Sigmoid colon (tissue), 7 donors: ENCODE measurements at places on chromosomes 5 and 9. TPM values are rescaled to one million over a fixed set of nuclear protein-coding genes. Genes with fewer than 3 reads are reported as not detected.

The TMEM252 gene
- not detected for total RNA-seq

The CRB2 gene
- total RNA-seq, result not detected

- DNase-seq, result no peak
Measured at GRCh38 chr5:68224509-68225187, 9.1 kb downstream of the PIK3R1 start.

DNA sequence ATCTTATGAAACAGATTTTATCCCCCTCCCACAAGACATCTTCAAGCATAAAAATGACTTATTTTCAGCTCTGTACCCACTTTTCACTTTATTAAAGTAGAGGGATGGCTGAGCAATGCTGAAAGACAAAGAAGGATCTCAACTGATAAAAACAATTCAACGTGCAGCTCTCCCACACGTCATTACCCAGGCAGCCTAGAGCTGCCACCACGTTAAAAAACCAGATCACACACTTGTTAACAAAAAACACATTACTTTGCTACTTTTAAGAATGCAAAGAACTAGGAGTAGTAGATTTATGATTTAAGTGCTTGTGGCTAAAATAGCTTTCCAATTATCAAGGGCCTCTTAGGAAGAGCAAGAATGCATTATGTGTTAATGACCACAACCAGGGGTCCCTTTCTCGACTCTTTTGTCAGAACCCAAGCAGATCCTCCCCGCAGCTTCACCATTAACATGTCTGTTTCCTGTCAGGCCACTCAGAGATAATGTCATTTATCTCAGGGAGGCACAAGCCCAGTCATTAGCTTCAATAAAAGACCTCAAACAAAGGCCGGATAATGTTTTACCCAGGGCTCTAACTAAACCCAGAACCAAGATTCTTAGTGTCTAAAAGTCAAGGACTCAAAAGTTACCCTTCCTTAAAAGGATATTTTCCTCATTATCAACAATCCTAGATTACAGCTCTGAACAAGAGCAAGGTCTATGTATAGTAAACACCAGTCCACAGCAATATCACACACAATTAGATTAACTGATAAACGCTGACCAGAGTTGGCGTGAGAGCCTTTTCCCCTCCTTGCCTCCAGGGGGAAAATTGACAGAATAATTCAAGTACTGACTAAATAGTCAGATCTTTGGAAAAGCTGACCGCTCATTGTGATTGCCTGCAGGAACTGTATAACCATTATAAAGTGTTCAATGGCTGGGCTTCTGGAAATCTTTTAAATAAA, 7.5 kb downstream of the ZNF608 start:
- DNase-seq, result no peak

The SLC34A1 gene
- not detected for total RNA-seq

The CCDC171 gene
- 3.0 TPM for total RNA-seq

- DNase-seq, result no peak
Measured at GRCh38 chr9:17401858-17402257, 177.0 kb upstream of the SH3GL2 start.

The ANXA2R gene
- total RNA-seq, result 1.8 TPM

The SVEP1 gene
- total RNA-seq, result 43.5 TPM

DNA sequence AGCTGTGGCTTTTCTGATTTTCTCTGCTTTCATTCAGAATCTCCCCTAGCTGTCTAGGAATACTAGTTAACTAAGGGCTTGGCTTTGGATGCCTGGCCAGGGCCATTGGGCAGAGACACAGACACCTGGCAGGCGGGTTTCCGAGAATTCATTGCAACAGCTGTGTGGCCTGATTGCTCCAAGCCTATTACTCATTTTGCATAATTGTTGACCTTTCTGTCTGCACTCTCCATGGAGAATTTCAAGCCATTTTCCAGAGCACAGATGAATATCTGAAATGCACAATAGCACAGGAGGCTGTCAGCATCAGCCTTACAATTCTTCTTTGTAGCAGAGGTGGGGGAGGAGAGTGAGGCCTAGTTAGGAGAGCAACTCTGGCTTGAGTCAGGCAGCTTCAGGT, 310.5 kb downstream of the DMAC1 start:
- DNase-seq, result no peak

GRCh38 chr9:135827301-135827700, 80.0 kb downstream of the CAMSAP1 start:
- no peak for DNase-seq

DNA sequence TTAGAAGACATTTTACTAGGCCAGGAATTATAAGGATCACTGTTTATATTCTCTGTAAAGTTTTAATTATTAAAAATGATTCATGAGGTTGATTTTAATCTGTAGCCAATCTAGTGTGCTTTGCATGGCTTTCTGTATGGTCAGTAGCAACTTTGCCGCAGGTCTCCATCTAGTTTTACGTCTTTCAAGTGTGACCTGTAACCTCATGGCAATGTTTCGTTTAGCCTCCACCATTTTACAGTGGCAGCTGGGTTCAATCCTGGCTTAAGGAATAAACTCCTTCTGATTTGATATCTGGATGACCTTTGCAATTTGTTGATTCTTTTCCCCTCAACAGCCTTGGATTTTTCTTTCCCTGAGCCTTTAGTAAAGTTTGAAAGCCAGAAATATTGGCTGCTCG, 434.5 kb upstream of the CDH9 start:
- no peak for DNase-seq

The NFIL3 gene
- total RNA-seq, result 15.7 TPM

- no peak for DNase-seq
Measured at GRCh38 chr9:116383936-116384335, 230.3 kb downstream of the PAPPA start.

The PPP3R2 gene
- total RNA-seq, result not detected

GRCh38 chr5:171710451-171711024, 75.1 kb upstream of the SMIM23 start:
- no peak for DNase-seq

- no peak for DNase-seq
Measured at GRCh38 chr9:88266416-88266815, 121.8 kb upstream of the SPIN1 start.

The ITGA1 gene
- total RNA-seq, result 222 TPM

DNA sequence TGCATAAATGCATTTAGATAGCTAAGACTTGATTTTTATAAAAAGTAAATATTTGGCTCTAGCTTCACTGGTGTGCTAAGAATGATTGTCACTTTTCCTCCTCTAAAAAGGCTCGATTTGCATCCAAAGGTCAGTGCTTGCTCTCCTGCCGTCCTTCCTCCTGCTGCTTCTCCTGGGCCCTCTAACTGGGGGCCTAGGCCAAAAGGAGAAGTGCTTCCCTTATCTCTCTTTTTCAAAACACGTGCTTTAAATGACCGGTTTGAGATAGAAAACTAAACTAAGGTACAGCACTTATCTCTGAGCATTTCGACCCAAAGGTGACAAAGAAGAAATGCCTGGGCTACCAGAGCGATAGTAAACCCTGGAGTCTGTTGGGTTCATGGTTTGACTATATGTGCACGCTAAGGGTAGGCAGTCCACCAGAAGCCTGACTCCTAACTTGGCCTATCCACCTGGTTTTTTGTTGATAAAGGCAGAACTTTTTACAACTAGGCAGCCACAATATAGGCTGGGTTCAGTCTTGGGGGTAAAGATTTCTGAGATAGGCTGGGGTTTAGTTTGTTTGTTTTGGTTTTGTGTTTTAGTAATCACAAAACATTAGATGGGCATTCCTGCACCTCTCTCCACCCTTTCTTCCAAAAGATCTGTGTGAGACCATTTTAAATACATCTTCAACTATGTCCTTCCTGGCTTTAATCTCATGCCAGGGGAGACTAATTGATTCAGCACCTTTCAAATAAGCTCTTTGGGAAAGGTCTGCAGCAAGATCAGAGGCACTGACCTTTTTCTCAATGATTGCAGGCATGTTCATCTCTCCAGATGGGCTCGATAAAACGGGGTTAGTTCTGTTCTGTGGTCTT, 3.8 kb downstream of the NR2F1-AS1 start:
- DNase-seq, result no peak

- peak; percentile 84 for DNase-seq
Measured at GRCh38 chr5:150180241-150181026, 9.4 kb upstream of the SLC6A7 start.

GRCh38 chr9:1458503-1458902, 408.3 kb downstream of the DMRT2 start:
- DNase-seq, result no peak

- DNase-seq, result no peak
Measured at GRCh38 chr9:127248241-127248640, 16.3 kb upstream of the GARNL3 start.

- DNase-seq, result no peak
Measured at GRCh38 chr9:109861499-109861898, 81.5 kb downstream of the PALM2AKAP2 start.

The PCAT7 gene
- total RNA-seq, result not detected

GRCh38 chr5:146564007-146564762, 48.2 kb upstream of the GPR151 start:
- DNase-seq, result no peak

The ACSL6 gene
- total RNA-seq, result 0.16 TPM

- no peak for DNase-seq
Measured at GRCh38 chr5:122300374-122300773, 11.7 kb upstream of the SNCAIP start.

GRCh38 chr9:11257992-11258391, 645.2 kb upstream of the PTPRD start:
- no peak for DNase-seq

DNA sequence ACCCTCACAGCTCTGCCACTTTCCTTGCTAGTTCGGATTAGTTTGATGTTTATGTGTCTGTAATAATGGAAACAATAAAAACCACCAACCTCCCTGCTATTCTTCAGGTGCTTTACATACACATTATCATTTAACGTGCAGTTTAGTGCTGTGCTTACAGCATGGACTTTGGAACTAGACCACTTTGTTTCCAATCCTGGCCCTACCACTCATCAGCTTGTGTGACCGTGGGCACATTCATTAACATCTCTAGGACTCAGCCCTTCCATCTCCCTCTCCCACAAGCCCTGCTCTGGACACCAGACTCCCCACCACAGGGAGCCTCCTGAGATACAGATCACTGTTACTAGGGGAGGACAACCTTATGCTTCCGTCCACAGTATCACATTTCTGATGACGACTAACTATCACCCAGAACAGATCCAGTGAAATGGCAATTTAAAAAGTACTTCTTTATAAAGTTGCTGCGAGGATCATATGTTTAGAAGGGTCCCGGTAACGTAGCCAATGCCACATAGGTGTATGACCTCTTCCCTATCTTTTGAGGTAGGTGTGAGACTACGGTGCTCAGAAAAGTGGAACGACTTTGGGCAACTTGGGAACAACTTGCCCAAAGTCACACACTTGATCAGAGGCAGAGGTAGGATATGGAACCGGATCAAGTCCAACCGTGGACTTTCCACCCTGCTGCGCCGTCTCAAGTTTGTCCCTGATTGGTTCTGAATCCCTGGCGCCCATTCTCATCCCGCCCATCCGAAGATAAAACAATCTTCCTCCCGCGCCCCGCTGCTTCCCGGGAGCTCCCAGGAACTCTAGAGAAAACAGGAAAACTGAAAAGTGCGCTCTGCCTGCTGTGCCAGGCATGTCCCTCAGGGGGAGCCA, 132.4 kb upstream of the NIPBL start:
- DNase-seq, result peak; percentile 72

The C7 gene
- 651 TPM for total RNA-seq

DNA sequence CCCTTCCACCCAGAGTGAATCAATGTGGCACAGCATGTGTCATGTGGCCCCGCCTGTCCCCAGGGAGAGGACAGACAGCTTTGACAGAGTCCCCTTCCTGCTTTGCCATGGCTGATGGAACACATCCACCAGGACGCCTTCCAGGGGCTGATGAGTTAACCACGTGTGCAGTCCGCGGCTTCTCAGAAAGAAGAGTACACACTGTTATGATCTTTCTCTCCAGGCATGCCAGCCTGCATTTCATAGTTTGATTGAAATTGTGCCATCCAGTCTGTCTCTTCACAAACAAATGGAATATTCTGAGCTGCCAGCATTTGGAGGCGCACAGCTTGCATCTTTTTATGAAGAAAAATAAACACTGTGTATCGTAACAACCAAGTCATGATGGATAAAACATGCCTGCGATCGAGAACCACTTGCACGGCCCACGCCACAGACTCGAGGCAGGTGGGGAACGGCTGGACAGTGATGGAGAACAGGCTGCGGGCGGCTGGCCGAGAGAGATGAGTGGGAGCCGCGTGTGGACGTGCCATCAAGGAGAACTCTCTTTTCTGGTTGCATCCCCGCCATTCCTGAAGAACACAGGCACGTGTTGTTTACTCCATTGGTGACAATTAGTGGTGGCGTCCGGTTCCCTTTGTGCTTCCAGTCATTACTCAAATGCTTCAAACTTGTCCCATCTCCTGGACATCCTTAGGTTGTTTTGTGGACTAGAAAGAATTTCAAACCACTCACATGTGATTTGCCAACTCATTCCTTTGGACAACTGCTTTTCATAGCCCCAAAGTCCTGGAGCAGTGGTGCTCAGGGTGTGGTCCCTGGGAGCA, 220.2 kb downstream of the AGTPBP1 start:
- no peak for DNase-seq

GRCh38 chr5:43601454-43602260, 1.3 kb upstream of the NNT start:
- no peak for DNase-seq

DNA sequence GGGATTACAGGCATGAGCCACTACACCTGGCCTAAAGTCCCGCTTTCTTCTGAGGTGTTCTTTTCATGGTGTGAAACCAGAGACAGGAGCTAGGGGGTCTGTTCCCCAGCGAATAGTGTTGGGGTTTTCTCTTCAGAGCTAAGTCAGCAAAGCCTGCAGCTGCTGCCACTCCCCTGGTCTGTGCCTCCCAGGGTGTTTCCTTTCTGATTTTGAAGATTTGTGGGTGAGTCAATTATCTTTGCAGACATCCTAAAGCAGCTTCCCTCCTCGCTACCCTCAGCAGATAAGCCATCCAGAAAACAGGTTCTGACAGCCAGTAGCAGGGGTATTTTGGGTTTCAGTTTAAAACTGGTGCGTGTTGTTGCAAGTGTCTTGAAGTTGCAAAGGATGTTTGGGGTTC, 72.0 kb upstream of the IQGAP2 start:
- no peak for DNase-seq

DNA sequence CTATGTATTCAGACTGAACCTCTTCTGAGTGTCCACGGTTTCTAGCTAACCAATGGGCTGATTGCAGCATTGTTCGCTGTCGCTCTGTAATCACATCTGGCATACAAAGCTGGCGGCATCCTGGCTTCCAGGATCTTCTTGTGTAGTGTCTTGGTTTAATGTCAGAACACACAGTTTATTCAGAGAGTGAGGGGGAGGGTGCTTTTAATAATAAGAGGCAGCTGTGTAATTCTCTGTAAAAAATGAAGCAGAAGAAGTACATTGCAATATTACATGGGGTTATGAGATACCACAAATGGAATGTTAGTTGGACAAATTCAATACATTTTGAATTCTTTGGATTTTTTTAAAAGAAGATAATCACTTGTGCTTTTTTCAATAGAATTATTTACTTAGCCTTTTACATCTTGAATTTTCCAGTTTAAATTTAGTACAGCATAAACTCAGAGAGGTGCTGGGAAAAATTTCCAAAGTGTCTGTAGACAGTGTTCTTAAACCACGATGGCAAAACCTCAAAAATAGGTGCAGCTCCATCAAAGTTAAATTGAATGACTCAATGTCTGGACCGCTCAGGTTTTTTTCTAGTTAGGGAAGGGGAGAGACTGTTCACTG, 206.0 kb downstream of the PCSK1 start:
- DNase-seq, result peak; percentile 70

- DNase-seq, result no peak
Measured at GRCh38 chr9:86649913-86650312, 295.7 kb upstream of the TUT7 start.

The UNC13B gene
- total RNA-seq, result 20.5 TPM
